ENCODE measurements at places on chromosomes 5 and 9.

DNA sequence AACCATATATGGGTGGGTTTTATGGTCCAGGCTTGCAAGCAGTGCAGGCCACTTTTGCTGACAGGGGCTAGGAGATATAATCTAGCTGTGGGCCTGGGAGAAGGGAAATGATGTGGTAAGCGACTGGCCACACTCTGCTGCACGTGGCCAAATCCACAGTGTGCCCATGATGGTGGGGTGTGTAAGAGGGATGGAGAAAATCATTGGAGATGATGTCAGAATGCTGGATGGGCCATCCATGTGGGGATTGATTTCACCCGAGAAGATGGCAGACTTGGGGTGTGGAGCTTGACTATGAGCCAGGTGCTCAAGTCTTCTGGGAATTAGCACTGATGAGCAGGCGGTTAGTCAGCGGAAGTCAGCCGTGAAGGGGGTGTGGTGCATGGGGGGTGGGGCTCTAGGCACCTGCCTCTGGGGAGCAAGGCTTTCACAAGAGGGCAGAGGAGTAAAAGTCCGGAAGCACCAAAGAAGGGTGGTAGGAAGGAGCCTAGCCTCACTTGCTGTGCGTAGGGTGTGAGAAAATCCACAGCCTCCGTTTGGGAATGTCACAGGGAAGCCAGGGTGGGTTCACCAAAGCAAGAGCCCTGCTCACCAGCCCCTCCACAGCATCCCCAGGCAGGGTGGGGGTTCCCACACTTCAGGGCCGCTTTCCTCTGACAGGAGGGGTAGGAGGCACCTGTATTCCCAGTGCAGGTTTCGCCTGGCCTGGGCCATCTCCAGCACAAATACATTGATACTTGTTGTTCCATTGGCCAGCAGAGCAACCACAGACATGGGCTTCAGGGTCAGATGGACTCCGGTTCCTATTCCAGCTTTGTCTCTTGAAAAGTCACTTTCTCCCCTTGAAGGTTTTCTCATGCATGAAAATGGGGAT lies 44.5 kb upstream of the ANGPTL2 start:
- no peak for DNase-seq

- no peak for DNase-seq
Observed at GRCh38 chr9:128399861-128400260, 20.8 kb upstream of the CERCAM start.

GRCh38 chr5:132961887-132962286 lies 1.5 kb downstream of the AFF4 start:
- no peak for DNase-seq

DNA sequence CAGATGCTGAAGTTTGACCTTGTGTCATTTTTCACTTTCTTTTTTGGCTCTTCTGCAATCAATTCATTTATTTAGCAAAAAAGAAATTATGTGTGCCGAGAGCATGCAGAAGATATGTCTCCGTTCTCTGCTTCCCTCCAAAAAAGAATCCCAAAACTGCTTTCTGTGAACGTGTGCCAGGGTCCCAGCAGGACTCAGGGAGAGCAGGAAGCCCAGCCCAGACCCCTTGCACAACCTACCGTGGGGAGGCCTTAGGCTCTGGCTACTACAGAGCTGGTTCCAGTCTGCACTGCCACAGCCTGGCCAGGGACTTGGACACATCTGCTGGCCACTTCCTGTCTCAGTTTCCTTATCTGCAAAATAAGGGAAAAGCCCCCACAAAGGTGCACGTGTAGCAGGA lies 2.4 kb downstream of the FGFR4 start:
- DNase-seq = no peak

- DNase-seq = no peak
Observed at GRCh38 chr5:171647043-171647903, 138.3 kb upstream of the SMIM23 start.

DNA sequence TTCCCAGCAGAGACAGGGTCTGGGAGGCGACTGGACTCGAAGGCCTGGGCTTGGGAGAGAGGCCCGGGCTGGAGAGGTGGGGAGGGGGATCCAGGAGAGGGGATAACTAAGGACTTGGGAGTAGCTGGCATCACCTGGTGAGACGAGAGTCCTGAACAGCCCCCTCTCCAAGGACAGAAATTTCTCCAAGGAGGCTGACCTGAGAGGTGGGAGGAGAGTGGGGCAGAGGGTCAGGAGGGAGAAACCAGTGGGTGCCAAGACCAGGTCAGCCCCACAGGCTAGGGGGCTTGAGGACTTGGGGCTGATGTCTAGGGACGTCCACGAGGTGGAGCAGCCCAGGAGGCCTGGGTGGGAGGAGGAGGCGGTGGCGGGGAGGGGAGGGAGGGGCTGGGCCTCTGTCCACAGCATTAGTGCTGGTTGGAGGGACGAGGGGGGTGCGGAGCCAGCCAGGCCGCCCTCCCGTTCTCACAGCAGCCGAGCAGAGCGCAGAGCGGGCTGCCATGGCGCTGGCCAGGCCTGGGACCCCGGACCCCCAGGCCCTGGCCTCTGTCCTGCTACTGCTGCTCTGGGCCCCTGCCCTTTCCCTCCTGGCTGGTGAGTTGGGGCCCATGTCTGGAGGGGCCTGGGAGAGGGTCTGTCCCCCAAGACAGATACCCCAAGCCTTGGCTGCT lies at the start of gene CRB2:
Gene CRB2, plus strand, starts transcription at position 437 of the 671 bp plus-strand sequence. Its CDS starts 64 bp downstream, at position 501.
- no peak for DNase-seq

GRCh38 chr5:104659497-104659896 lies 1096.9 kb upstream of the NUDT12 start:
- DNase-seq = no peak

DNA sequence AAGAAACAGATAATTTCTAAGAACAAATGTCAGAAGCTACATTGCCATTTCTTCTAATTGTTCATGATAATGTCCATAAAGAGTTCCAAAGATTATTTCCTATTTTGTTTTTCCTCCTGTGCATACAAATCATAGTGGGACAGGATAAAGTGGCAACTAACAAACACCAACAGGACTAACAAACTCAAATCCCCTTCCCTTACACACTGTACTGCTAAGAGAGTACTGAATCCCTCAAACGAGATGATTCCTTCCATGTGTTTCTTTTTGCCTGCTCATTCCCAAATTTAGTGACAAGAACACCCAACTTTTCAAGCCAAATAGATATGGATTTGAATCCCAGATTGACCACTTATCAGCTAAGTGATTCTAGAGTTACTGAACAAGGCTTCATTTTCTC lies 15.2 kb downstream of the STRBP start:
- no peak for DNase-seq

DNA sequence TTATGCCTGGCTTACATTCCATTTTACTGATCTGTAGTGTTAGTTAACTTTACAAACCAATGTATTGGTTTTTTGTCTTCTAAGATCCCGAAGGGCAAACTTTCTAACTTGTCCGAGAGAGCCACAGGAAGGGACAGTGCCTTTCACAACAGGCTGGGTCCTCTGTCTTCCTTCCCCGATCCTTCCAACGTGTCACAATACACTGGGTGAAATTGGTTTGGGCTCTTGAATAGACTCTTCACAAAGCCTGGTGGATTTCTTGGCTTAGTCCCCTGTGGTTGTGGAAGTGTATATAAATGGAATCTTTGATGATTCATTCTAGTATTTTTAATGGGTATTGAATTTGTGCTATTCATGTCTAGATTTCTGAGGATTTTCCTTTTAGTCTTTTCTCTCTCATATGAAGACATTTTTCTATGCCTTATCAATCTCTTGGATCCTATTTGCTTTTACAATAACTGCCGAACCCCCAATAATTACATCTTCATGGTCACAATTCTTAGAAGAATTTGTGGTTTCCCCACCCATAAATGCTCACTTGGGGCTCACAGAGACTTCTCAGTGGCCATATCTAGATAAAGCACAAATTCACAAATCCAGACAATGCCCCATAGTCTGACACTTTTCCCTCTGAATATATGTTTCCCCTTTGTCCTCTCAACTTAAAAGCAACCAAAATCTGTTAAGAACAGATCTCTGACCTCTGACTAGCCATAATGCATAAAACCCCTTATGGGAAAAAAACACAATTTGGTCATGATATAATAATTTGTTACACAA lies 107.7 kb downstream of the MTRR start:
- no peak for DNase-seq

DNA sequence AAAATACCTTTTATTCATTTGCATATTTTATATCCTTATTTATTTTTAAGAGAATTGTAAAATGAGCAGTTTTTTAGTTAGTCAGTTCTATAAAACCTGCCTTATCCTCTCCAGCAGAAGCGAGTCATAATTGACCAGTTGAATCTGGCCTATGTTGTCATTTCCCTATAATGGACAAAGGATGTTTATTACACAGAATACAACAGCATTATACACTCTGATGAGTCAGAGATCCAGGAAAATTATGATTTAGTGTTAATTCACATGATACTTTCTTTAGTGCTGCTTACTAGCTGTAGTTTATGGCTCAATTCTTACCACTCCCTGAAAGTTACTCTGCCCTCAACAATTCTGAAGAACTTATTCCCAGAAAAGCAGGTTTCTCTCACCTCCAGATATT lies 26.8 kb upstream of the LURAP1L start:
- DNase-seq = peak; percentile 30

DNA sequence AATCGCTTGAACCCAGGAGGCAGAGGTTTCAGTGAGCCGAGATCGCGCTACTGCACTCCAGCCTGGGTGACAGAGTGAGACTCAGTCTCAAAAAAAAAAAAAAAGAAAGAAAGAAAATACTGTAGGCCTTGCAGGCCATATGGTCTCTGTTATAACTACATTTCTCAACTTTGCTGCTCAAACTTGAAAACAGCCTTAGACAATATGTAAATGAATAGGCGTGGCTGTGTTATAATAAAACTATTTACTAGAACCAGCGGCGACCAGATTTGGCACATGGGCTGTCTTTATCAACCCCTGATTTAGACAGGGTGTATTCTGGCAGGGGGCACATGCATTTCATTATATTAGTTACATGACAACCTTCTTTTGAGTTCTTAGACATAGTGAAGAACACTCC lies 130.0 kb downstream of the C9orf152 start:
- DNase-seq = no peak

DNA sequence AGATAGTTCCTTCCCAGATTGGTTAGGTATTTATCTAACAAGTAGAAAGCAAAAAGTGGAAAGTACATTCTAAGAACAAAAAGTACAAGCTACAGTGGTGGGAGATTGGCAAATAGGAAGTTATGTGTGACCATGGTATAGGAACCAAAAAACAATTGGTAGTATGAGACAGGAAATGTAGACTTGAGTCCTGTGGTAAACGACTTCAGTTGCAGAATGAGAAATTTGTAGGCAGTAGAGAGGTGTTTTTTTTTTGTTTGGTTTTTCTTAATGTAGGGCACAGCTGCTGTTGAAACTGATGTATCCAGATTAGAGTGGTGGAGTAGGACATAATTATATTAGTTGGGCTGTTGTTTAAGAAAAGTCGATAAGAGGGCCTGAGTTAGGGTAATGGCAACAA lies 72.0 kb downstream of the CCNH start:
- DNase-seq = no peak

- DNase-seq = peak; percentile 80
Observed at GRCh38 chr9:129584136-129584535, 36.8 kb downstream of the C9orf50 start.

- no peak for DNase-seq
Observed at GRCh38 chr5:96459313-96460121, 26.5 kb upstream of the PCSK1 start.
